ENCODE measurements at places on chromosomes 1 and 21.

DNA sequence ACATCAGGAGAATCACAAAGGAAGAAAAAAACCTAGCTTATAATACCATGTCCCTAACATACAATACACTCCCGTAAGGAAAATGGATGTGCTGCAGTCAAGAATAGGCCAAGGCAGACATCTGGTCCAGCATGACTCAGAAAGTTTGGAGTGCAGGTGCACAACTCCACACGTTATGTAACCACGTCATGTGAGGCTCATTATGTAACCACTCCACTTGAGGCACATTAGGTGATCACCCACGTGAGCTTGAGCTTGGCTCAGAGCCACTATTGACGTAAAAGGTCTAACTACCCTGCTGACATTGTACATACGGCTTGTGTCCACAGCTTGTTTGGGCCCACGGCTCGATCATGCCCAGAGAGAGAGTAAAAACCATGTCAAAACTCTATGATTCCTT is 99.8 kb upstream of the C1orf21 start:
- DNase-seq = no peak

DNA sequence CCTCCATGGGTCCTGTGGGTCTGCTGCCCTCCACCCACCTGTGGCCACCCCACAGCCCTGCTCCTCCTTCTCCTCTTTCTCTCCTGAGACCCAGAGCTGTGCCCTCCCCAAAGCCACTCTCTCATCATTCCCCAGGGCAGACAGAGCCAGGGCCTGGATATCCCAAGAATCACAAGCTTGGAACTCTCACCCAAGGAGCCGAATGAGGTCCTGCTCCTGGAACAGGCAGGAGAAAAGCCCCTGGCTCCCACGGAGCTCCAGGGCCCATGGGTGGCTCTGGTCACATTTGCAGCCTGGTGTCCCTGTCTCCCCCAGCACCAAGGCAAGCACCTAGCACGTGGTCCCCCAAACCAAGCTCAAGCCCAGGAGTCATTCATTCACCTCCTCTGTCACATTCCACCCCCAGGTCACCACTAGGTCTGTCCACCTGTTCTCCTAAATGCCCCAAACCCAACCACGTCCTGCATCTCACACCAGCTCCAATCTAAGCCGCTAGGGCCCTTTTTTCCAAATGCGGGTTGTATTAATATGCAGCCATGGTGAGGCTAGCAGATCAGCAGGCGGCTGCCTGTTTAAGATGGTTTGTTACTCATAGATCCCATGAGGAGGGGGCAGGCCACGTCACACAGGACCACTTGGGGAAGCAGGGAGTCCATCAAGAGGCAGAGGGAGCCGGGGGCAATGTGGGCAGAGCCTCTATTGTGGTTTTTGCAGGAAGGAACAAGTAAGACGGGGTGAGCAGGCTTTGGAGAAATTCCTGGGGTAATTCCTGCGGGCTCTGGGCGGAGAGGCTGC is 215.5 kb upstream of the VAMP3 start:
- DNase-seq = no peak

- DNase-seq = no peak
Measured at GRCh38 chr21:29033871-29034270, 9.4 kb downstream of the USP16 start.

DNA sequence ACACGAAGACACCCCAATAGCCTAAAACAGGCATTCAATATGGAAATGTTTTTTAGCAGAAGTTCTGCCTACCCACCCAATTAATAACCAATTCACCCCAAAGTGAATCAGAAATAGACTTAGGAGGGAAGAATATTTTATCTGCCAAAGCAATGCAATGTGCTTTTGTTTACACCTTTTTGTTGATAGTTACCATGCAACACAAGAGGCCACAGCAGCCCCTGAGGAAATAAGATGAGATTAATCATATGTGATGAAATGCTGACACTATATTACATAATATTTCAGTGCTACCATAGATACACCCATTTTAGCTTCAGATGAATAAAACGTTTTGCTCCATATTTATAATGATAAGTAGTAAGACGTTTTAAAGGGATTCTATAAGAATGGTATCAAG is 60.9 kb upstream of the RGS2 start:
- DNase-seq = no peak

DNA sequence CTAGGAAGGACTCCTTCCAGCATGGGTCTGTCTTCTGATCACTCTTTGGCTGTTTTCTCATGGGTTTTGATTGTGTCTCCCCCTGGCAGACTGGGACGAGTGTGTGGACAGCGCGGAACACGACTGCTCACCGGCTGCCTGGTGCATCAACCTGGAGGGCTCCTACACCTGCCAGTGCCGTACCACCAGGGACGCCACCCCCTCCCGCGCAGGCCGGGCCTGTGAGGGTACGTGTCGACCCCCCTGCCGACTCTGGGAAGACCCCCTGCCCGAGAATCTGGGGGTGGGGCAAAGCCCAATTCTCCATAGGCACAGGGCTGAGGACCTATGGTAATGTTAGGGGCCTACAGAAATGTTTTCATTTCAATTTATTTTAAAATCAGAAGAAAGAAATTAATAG is 38.4 kb downstream of the UMODL1 start:
- DNase-seq = no peak

Data from cortex of kidney (tissue), 1 donor.